Activated T-cell treated with anti-CD3 and anti-CD28 coated beads for 4 hours (primary cell): ENCODE measurements at places on chromosomes 2 and 18.

DNA sequence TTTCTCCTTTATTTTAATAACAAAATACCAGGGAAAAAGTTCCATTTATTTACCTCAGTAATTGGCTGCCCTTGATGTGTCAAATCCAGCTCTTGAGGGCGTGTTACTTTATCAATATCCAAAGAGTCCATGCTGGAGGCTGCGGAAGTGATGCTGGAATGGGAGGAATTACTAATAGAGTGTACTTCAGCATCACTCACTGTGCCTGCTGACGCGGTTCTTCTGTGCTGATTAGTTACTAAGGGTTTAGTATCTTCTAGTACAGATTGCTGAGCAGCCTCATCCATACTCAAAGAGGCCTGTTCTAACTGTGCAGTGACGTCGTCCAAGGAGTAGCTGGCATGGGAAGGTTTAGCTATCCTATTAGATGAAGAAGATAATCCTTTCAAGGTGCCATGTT is 45.6 kb downstream of the RAPH1 start:
- no peak for DNase-seq

GRCh38 chr2:148515976-148516375 is 128.6 kb upstream of the EPC2 start:
- DNase-seq: no peak

DNA sequence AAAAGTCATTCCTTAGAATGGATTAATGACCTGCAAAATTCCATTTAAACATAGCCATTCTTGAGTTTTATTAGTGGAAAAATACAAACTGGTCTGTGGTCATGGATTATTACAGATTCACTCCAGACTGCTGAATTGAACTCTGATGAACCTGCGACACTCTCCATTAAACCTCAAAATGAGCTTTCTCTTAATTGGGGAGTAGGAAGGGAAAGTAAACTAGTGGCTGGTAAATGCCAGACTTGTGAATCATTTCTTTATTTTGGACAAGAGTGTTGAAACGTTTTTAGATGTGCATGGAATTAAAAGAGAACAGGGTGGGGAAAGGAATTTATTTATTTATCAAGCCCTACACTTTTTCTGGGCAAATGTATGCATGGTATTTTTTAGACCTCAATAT is 321.2 kb upstream of the FANCL start:
- no peak for DNase-seq

DNA sequence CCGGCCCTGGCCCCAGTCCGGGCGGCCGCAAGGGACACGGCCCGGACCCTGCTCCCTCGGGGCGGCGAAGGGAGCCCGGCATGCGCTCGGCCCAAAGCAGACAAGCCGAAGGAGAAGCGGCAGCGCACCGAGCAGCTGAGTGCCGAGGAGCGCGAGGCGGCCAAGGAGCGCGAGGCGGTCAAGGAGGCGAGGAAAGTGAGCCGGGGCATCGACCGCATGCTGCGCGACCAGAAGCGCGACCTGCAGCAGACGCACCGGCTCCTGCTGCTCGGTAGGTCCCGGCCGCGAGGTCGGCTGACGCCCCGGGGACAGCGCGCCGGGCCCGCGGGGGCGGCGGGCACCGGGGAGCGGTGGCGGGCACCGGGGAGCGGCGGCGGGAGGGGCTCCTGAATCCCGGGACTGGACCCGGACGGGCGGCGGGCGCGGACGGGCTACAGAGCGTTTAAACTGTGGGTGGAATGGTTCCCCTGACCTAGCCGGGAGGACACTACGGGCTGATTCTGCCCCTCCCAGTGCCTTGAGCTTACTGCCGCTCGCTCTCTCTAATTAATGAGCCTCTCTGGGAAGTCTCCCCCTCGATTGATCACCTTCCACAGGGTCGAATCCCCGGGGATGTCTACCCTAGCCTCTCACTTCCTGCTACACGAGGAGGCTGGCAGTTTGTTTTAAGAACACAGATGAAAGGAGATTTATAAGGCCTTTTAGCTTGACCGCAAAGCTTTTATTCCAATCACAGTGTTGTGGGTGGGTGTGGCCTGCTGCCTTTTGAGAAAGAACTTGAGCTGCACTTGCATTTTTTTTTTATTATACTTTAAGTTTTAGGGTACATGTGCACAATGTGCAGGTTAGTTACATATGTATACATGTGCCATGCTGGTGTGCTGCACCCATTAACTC is 853 bp downstream of the GNAL start:
- DNase-seq: no peak

DNA sequence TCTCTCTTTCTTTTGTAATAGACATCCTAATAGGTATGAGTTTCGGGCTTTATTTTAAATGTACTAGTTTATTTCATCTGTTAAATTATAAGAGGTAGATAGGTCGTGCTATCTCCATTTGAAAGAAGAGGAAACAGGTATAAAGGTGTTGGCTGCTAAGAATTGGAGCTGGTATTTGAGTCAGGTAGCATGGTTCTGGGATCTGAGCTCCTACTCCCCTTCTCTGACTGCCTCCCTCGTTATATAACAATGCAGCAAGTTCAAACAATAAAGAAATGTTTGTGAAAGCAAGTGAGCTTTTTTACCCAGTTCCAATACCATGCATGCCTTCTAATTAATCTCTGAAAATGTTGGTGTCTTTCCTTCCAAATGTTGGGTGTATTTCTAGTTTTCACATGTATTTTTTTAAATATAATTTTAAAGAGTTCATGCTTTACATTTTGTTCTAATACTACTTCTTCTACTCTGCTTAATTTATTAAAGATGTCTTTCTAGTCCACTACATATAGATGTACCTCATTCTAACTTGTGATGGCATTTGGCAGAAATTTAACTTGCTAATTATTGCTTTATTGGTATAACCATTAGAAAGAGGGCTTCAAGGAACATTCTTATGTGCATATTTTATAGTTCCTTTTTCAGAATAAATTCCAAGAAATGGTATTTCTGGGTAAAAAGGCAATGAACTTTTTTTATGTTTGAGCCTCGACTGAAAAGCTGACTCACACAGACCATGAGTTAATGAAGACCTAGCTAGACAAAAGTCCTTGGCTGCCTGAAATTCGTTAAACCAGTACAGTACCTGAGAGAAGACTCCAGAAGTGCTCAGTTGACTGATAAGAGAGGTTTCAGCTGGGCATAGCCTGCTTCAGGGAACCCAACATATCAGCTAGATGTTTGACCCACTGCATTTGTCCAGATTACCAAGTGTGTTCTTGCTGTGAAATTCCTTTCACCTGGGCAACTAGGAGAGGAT is 133.5 kb downstream of the CERS6 start:
- DNase-seq: no peak

GRCh38 chr2:181165199-181165868 is 184.9 kb downstream of the UBE2E3 start:
- DNase-seq: no peak

DNA sequence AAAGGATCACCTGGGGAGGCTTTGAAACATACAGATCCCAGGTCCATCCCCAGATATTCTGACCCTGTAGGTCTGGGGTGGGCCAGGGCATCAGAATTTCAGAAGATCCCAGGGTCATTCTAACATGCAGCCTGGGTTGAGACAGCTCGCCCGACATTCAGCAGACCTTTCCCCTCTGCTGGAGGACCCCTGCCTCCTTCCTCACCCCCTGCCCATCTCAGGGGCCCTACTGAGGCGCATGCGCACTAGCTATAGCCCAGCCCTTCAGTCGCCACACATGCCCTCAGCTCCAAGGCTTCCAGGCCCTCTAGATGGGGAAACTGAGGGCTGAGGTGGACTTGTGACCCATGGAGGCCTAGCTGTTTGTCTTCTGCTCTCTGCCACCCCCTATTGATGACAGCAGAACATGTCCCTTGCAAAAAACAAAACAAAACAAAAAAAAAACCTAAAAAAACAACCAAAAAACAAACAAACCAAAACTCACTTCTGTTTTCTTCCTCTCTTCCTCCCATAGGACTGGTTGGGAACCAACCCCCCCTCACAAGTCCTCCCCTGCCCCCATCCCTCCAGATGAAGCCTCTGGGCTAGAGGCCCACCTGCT is 91.3 kb downstream of the ZBTB7C start:
- DNase-seq: no peak

DNA sequence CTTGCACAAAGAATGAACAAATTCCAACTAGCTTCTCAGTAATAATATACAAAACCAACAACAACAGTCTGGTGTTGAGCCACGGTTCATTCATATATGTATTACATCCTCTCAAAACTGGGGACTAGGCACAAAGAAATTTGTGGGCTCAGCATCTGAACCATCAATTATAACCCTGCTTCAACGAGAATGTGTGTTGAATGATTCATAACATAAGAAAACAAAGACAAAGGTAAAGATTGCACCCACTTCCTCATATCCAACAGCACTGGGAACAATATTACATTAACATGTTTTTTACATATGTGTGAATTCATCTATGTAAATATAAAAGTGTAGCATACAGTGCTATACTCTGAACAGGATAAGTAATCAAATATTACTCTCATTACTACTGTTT is 144.8 kb downstream of the CDH2 start:
- DNase-seq: no peak

GRCh38 chr2:75801234-75801982 is 90.7 kb upstream of the GCFC2 start:
- DNase-seq: no peak

DNA sequence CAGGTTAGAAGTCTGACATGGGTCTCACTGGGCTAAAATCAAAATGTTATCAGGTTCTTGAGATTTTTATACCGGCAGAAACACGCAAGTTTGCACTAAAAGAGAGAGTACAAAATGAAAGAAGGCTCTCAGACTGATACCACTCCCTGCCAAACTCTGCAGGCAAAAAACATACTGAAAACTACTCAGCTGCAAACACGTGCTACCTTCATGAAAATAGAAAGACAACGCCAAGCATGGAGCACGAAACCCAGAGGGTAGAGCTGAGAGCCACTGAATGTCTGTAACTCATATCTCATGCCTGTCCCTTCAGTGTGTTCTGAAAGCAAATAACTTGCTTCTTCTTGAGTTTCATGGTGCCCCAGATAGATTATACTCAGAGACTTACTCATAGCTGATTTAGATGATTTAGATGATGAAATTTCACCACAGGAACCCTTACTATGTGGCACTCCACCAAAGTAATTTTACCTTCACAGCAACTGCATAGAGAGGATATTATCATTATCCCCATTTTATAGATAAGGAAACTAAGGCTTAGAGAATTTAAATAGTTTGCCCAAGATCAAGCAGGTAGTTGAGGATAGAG is 313.0 kb upstream of the SLC39A10 start:
- no peak for DNase-seq

GRCh38 chr2:192886636-192887035 is 691.9 kb upstream of the TMEFF2 start:
- DNase-seq: no peak

- no peak for DNase-seq
Measured at GRCh38 chr2:16767789-16768476, 102.3 kb upstream of the CYRIA start.

GRCh38 chr2:219352448-219353023 is 20.0 kb upstream of the RESP18 start:
- DNase-seq: peak; percentile 52

GRCh38 chr2:26938399-26939118 is 31.9 kb upstream of the MAPRE3 start:
- DNase-seq: no peak

DNA sequence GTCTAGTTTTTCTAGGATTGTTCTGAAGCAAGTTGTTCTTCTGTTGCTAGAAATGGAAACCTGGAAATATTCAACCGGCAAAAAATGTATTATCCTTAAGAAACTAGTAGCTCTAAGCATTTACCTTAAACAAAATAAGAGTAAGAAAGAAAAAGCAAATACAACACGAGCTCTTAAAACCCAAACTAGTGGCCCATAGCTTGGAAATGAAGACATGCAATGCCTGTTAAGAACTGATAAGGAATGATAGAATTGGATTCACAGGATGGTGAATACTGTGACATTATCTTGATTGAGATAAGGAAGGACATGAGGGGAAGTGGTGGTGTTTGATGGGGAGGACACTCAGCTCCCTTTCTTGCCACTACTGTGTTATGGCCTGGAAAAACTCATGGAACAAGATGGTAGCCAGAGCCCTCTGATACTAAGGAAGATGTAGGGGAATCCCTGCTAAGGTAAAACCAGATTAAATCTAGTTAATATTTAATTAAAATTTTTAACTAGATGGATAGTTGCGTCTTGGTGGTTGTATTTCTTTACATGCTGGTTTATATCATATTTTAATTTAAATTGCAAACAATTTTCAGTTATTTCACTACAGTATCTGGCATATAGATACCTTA is 193.8 kb downstream of the LPIN1 start:
- no peak for DNase-seq
